ENCODE measurements at places on chromosomes 6 and 20.

GRCh38 chr6:108706649-108707048, 141.6 kb upstream of the ARMC2 start:
- no peak for DNase-seq

GRCh38 chr20:25720285-25720684, 23.6 kb upstream of the ZNF337 start:
- no peak for DNase-seq

DNA sequence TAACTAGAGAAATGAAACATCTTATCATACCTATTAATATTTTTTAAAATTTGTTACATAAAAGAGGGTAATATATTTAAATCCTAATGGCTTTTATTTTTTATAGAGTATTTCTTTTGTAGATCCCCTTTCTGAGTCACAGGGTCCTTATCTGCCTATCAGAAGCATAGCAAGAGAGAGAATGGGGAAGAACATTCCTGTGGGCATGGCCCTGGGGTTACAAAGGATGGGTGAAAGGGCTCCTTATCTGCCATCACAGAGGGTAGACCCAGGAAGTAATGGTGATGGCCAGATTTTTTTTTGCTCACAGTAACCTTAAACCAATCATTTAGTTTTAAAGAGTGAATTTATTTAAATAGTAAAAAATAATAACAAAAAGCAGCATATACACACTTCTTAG, 582.1 kb upstream of the HTR1E start:
- DNase-seq = no peak

DNA sequence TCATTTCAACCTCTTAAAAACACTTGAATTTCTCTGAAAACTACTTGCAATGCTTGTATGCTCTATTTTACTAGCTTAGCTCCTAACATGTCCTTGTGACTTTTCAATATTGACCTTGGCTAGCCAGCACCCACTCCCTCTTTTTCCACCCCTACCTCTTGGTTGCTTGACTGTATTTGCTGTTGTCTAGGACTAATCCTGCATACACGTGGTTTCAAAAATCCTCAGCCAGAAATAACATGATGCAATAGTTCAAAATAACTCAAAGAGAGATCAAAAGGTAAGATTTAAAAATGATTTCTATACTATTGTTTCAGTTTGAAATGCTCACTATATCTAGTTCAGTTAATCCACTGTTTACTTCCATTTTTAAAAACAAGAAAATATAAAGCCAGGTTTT, 102.3 kb upstream of the TBX18 start:
- DNase-seq = no peak

DNA sequence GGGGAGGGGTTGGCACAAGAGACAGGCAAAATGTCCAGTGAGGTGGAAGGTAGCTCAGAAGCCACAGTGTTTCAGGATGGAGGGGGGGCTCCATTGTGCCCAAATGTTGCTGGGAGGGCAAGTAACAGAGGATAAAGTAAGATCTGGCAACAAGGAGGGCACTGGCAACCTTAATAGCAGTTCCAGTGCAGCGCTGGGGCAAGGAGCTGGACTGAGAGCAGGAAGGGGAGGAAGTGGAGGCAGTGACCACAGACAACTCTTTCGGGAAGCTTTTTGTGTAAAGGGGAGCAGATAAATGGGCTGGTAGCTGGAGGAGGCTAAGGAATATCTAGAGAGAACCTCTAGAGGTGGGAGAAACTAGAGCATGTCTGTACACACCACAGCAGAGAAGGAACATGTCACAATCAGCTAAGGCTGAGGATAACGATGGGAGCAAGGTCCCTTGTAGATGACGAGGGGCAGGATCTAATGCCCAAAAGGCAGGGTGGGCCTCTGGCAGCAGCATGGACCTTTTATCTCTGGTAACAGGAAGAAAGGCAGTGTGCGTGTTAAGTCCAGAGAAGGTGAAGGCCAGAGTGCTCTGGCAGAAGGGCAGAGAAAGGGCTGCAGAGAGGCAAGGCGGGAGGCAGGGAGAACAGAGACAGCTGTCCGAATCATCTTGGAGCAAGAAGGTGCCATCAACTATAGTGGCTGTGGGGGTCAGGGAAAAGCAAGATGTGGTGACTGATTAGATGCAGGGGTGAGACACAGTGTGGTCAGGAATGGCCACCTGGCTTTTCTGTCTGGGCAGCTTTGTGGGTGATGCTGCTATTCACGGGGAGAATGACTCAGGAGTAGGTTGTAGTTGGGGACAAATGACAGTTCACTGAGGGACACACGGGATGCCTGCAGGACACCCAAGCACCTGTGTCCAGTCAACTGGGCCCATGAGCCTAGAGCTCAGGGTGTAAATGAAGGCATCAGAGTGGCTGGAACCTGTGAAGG, 17.4 kb downstream of the TMEM242 start:
- DNase-seq = no peak

DNA sequence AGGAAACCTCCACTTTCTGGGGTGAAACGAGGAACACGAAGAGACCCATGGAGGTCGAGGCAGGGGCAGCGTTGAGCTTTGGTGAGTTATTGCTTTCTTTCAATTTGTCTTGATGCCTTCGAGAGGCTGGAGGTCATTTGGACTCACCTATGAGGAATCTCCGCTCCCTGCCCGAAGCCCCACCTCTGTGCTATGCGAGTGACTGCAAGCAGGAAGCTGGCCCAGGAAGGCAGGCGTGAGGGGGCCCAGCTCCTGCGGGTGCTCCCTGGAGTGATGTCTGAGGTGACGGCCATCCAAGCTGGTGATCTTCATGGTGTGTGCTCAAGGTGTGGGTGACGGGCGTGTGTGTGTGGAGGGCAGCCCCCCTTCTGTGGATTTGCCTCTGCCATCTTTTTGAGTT, 13.0 kb downstream of the PSMG4 start:
- DNase-seq = no peak

- DNase-seq = no peak
These were observed 6.2 kb downstream of the PTPN1 start for GRCh38 chr20:50516180-50516934.

DNA sequence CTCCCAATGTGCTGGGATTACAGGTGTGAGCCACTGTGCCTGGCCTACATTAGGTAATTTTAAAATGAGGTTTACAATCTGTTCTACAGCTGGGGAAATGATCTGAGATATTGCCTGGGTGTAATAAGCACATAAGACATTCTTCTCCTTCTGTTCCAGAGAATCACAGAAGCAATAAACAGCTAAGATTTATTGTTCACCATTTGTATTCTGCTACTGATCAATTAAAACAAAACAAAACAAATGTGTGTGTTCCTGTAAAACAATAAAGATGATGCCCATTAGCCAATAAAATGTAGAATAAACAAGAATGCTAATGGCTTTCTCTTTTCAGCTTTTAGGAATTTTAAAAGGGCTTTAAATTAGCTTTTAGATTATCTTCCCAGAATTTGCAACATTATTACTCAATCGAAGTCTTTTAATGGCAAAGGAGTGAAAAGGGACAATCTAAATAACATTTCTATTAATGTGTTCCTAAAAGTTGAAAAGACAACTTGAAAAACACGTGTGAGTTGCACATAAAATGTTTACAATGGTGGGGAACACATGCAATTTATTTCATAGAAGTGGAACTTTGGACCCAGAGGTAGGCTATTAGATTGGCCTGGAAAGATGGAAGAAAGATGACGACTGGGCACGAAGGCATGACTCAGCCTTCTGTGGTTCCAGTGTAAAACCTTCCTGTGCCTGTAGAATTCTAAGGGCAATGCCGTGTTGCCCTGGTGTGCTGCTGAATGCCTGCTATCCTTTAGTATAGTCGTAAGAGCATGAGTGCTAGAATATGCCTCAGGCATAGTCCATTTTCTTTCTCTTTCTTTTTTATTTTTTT, 29.0 kb upstream of the DEK start:
- DNase-seq = no peak

DNA sequence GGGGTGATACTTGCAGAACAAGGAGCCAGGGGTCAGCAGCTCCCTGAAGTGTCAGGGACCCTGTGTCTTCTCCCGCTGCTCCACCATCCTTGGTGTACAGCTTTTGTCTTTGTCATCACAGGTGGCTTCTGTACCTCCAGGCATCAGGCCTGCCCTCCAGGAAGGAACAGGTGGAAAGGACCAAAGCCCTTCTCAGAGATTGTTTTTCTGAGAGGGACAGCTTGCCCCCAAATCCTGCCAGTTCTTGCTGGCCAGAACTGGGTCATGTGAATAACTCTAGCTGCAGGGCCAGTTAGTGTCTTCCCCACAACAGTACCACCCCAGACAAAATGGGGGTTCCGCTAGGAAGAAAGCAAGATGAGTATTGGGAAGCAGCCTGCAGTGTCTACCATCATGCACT, 31.4 kb downstream of the SNPH start:
- DNase-seq = no peak

GRCh38 chr6:108741331-108741989, 106.8 kb upstream of the ARMC2 start:
- no peak for DNase-seq

DNA sequence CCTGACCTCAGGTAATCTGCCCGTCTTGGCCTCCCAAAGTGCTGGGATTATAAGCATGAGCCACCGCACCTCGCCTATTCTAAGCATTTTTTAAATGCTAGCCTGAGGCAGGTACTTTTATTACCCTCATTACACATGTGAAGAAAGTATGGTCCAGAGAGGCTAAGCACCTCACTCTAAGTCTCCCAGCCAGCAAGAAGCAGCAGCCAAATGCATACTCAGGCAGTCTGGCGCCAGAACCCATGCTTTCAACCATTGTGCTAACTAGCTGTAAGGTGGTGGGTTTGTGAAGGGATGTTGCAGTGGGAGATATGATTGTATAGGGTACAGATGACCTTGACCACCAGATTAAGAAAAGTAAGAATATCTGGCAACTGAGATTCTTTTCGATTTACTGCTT, 26.1 kb upstream of the RIPOR2 start:
- DNase-seq = no peak

DNA sequence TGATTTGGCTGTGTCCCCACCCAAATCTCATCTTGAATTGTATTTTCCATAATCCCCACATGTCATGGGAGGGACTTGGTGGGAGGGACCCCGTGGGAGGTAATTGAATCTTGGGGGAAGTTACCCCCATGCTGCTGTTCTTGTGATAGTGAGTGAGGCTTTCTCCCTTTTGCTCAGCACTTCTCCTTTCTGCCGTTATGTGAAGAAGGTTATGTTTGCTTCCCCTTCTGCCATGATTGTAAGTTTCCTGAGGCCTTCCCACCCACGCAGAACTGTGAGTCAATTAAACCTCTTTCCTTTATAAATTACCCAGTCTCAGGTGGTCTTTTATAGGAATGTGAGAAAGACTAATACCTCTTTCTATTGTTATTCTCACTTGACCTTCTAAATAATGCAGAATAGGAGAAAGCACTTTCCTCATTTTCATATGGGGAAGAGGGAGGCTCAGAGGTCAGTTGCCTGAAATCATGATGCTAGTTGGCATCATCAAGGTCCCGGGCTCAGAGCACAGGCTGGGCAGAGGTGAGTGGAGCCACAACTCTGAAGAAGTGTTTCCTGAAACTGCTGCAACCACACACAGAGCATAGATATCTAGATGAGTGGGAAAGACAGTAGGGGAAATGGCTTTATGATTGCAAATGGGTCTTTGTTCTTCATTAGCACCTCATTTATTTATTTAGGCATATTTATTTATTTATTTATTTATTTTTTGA, 191.0 kb downstream of the QKI start:
- DNase-seq = no peak

DNA sequence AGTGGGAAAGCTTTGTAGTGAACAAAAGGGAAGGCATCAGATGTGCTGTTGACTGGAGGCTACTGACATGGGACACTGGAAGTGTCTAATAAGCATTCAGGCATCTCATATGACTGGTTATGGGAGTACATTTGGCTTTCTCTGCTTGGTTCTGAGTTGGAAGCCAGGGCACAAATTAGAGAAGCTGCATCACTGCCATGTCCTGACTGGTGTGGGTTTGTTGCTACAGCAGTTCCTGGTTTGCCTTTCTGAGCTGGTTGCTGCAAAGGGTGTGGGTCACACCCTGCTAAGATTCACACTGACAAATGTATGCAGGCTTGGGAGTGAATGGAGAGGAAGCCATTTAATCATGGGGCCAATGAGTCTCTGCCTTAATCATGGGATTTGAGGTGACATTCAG, 36.2 kb upstream of the NANP start:
- DNase-seq = no peak

- DNase-seq = no peak
These were observed 467.4 kb upstream of the PLCB4 start for GRCh38 chr20:8601542-8601912.

DNA sequence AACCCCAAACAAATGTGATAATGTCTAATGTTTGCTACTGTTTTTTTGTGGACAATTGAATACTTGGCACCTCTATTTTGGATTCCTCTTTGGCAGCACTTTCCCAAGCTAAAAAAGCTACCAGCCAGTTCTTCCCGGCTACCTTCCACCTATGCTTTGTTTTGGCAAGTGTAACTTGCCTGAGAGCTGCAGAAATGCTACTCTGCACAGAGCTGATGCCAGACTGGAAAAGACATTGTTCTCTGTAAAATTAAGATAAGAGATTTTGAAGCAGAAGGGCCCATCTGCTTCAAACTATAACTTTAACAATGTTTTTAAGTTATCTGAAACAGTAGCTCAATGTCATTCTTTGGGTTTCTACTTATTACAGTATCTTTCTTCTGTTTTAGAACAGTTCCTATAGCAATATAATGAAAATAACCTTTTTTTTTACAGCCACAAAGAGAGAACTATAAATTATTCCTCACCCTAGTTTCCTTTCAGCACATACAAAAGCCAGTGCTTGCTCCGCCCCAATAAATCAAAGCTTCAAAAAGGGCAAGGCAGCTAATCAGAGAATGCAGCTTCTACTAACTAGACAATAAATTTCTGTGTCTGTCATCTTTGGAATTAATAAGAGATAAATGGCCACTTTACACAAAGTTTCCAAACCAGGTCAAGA, 183.1 kb downstream of the UBE3D start:
- no peak for DNase-seq

GRCh38 chr20:31869942-31870725, at the start of the genes DUSP15 and TTLL9:
Gene DUSP15 (minus strand): TSS chr20:31870527. CDS start chr20:31870337, 190 bp downstream.
Gene TTLL9 (plus strand): TSS chr20:31870634. CDS start chr20:31871127, 493 bp downstream.
- no peak for DNase-seq

- DNase-seq = no peak
These were observed 30.8 kb upstream of the HLA-DOA start for GRCh38 chr6:33040157-33040556.

GRCh38 chr6:159790956-159791598, 810 bp downstream of the MRPL18 start:
- DNase-seq = peak; percentile 4

DNA sequence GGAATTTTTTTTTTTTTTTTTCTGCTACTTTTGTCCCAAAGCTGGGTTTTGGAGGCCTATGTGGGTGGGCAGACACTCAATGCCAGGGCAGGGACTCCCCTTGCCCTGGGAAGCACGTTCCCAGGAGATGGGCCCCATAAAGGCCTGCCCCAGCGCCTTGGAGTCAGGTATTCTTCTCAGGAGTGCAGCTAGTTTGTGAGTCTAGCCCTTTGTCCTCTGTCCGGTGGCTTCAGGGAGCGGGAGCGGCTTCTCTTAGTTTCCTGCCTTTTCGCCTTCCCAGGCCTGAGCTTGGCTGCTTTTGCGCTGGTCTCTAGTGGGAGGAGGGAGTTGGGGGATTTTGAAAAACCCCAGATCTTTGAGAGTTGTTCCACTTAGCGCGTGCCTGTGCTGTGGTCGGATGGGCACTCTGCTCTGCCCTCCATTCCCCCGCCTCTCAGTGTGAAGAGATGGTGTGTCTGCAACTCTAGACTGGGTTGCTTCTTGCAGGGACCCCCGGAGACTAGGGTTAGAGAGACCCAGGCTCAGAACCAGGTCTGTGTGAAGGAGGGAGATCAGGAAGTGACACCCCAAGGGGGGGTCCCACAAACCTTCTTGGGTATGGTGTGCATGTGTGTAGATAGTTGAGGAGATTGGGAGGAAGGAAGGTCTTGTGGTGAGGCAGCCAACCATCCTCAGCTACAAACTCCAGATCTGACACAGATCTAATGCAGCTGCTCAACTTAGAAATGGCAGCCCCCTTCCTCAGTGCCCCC, 1.3 kb downstream of the PLCG1 start:
- peak; percentile 18 for DNase-seq

Data from activated T-helper 1 cell treated with Interleukin-2 at 50 U/mL for 16 hours (primary cell).